NCI-H748 treated with DMSO at 0.1 percent for 48 hours (cell line): ENCODE measurements at places on chromosomes 7 and 10.

GRCh38 chr7:28626221-28626620 is 213.9 kb downstream of the CREB5 start:
- DNase-seq: no peak

DNA sequence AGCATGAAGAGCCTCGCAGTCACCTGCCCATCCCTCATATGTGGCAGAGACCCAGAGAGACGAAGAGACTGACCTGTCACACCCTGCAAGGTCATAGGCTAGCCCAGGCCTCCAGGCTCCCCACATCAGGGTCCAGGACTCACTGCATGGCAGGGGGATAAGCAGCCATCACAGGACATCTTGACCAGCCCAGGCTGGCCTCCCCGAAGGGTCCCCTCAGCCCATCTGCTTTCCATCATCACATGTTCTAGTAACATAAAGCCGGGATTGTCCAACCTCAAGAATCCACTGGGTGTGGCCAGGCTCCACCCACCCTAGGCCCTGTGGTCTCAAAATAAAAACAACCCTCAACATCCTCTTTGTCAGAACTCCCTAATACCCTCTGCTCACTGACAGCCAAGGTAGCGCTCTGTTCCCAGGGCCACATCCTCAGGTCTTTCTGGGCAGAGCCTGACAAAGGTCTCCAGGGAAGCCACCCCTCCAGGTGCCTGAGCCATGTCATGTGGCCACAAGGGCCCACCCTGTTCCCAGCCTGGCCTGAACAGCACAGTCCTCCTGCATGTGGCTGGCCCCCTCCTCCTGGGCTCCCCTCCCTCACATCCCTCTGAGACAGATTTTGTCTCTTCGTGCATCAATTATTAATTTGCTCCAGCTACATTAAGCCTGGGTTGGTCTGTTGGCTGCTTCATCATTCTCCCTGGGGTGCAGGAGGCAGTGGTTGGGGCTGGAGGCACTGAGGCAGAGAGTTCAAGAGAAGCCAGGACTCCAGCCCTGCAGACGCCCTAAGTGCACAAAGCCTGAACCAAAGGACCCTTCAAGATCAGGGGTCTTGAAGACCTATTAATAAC is 131.8 kb upstream of the UNC5B start:
- no peak for DNase-seq

GRCh38 chr10:8543361-8544056 is 489.0 kb downstream of the GATA3 start:
- no peak for DNase-seq

DNA sequence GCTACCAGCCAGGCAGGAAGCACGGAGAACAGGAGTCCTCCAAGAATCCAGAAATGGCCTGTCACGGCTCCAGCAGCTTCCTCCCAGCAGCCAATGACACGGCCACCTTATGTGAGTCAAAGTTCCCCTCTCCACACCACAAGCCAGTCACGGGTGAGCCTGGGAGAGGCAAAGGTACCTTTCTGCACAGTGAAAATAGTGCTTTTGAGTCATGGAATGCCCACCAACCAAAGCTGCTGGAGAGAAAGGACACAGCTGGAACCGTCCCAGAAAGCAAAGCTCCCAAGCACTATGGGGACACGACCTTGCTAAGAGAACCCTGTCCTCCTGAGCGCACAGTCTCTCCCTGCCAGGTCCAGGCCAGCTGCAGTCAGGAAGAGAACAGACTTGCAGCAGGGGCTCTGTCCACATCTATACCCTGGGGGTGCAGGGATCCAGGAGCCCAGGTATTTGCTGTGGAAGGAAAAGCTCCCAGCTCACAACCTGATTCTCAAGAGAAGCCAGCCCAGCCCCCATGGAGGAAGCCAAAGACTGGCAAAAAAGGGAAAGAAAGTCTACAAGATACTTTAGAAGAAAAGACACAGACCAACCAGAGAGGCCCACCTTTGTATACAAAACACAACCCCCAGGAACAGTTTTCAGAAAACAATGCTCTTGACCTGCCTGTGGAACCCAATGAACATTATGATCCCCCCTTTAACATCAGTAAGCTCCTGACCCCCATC is 24.4 kb downstream of the C10orf71 start:
- DNase-seq: no peak

GRCh38 chr7:30562498-30562897 is 32.2 kb upstream of the GARS1 start:
- DNase-seq: peak; percentile 18

GRCh38 chr7:121334875-121335648 is 6.3 kb downstream of the WNT16 start:
- no peak for DNase-seq

- DNase-seq: peak; percentile 70
Measured at GRCh38 chr10:74704629-74705357, 121.6 kb upstream of the KAT6B start.

DNA sequence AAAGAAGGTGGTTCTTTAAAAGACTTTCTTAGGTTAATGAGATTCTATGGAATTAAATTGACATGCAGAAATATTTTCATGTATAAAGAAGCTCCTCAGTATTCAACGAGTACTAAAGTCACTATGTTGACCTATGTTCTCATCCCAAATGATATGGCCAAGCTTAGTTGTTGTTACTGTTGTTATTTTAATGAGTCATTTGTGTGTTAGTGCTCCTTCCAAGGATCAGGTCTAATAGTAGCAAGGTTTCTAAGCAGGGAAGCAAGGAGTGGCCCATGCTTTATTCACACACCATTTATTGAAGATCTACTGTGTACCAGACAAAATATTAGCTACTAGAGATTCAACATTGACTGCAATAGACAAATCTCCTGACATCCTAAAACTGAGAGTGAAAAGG is 41.9 kb downstream of the LRRN3 start:
- no peak for DNase-seq

DNA sequence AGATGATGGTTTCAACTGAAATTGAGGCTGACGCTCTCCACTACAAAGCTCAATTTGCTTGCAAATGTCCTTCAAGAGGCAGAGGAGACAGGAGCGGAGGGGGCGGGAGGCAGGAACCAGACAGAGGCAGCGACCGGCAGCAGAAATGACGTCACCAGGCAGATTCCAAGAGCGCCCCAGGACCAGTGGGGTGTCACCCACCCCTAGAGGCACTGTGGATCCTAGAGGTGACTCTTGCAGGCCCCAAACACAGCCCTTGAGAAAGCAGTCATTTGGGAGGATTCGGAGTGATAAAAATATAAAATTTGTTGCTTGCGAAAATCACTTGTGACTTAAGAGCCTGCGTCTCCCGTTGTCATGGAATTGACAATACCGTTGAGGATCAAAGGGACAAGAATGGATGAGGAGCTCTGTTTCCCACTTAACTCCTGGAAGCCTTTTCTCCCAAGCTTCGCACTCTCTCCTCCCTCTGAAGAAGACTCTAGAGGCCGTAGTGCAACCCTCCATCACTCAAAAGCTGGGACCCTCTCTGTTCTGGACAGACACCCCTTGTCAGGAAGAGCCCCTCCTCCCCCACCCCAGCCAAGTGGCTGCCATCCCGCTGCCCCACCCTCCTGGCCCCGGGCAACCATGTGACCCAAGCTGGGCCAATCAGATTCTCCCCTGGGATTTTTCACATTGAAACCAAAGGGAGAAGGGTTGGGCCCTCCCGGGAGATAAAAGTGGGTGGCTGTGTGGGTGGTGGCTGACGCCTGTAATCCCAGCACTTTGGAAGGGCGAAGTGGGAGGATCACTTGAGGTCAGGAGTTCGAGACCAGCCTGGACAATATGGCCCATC is 16.3 kb upstream of the SLC29A4 start:
- no peak for DNase-seq

GRCh38 chr10:87639493-87639892 is 20.2 kb upstream of the PAPSS2 start:
- no peak for DNase-seq

DNA sequence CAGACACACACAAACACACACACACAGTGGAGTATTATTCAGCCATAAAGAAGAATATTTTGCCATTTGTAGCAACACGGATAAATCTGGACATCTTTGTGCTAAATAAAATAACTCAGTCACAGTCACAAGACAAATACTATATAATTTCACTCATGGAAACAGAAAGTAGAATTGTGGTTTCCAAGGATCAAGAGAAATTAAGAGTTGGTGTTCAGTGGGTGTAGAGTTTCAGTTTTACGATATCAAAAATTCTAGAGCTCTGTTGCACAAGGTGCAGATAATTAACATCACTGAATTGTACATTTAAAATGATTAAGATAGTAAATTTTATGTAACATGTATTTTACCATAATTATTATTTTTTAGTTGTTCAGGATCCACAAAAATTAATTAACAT is 1235.0 kb downstream of the XPNPEP1 start:
- DNase-seq: no peak

DNA sequence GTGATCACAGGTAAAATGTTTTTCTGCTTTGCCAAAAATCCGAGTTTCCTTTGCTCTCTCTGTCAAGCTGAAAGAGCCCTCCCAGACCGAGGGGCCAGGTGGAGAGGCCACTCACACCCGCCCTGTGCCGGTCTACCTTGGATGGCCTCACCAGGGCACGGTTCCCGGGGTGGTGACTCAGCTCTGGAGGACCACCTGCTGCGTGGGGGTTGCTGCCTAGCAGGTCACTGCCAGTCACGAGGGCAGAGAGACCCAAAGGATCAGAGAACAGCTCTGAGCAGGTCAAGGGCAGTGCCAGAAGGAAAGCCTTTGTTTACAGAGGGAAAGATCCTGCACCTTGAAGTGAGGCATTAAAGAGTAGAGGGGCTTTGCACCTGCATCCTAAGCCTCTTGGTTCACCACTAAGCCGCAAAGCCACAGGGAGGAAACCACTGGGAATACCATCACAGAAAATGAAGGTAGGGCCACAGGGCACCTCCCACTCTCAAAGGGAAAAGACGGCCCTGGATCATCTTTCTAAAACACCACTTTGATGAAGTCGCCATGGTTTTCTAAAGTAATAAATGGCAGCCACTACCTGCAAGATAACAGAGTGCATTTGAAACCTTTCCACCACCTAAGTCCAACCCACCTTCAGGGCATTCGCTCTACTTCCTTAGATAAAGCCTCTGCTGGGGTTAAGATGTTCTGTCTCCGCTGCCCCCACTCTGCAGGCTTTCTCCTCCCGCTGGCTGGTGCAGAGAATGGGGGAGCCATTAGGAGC is 160.3 kb upstream of the KLF14 start:
- no peak for DNase-seq

GRCh38 chr7:123747620-123748141 is 1.1 kb downstream of the WASL start:
- peak; percentile 72 for DNase-seq

DNA sequence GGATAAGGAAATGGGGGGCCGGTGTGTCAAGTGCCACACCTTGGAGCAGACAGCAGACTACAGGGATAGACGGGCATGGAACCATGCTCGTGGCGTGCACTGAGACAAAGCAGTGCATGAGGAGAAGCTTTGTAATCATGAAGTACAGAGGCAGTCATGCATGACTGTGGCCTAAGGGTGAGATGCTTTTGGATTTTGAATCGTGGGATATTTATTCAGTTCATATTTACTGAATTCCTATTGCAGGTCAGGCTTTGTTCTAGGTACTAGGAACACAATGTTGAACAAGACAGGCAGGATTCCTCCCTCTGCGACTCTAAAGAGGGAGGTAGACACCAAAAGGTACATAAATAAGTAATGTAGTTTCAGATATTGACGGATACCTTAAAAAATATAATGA is 597.6 kb downstream of the PARD3 start:
- DNase-seq: no peak

- DNase-seq: no peak
Measured at GRCh38 chr10:115969591-115969990, 303.4 kb downstream of the GFRA1 start.

- DNase-seq: no peak
Measured at GRCh38 chr7:4048336-4048735, 633.8 kb upstream of the FOXK1 start.

- DNase-seq: no peak
Measured at GRCh38 chr10:61935077-61935476, 33.6 kb downstream of the ARID5B start.

DNA sequence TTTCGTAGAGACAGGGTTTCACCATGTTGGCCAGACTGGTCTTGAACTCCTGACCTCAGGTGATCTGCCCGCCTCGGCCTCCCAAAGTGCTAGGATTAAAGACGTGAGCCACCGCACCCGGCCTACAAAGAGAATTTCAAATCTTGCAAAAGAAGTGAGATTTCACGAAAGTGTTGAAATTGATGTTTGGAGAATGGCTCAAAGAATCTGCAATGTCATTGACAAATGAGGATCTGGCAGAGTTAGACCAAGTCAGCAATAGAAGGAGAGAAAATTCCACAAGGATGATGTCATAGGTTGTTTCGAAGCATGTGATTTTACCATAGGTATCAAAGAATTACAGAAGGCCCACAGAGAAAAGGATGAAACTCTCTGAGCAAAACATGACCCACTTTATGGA is 71.7 kb downstream of the LYZL2 start:
- no peak for DNase-seq

GRCh38 chr10:11441151-11441535 is 170.3 kb downstream of the USP6NL start:
- no peak for DNase-seq

DNA sequence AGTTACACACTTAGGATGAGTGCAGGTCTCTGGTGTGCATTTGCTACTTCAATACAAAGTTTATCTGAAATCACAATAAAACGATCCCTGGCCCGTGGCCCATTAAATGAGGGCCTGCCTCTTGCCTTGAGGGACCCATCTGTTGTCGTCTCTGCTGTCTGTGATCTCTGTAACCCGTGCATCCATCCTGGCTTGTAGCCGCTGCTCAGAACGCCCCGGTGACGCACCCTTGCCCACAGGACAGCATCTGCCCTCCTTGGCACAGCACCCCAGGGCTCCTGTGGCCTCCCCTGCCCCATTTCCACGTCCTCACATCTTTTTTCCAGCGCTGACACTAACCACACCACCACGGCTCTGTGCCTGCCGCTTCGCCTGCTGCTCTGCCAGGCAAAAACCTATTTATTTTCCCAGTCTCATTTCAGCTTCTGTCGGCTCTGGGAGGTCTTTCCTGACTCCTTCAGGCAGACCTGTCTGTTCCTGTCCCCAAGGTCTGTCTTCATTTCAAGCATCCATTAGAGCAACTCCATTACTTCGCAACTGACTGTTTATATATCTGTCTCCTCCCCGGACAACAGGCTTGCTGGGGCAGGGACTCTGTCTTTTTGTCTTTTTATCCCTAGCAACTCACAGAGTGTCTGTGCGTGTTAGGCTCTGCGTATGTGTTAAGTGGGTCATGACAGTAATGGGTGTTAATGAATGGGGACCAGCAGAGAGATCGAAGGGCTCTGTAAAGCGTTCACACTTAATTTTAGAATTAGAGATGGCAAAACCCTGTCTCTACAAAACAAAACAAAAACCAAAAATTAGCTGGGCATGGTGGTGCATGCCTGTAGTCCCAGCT is 16.4 kb downstream of the CARD11 start:
- no peak for DNase-seq

DNA sequence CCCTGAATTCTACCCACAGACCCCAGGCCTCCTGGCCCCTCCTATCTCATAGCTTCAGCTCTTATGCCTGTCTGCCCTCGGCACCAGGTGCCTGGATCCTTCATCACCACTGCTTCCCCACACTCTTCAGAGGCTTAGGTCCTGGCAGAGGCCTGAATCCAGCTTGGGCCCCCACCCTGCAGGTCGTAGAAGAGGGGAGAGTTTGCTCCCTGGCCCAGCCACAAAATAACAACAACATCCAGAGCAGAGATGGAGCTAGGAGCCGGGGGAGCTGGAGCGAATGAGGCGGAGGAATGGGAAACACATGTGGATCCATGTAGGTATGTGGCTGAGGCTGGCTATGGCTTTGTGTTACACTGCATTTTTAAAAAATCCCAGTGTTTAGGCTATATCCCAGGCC is 7.8 kb upstream of the OPN4 start:
- DNase-seq: no peak

- DNase-seq: no peak
Measured at GRCh38 chr10:100327718-100328009, 2.4 kb downstream of the PKD2L1 start.

GRCh38 chr10:85124603-85125051 is 796.2 kb downstream of the CCSER2 start:
- DNase-seq: no peak
